Fibroblast of skin of abdomen (primary cell): ENCODE measurements at places on chromosomes 1 and 21.

- DNase-seq = no peak
Observed at GRCh38 chr1:117171900-117172511, 38.7 kb downstream of the VTCN1 start.

DNA sequence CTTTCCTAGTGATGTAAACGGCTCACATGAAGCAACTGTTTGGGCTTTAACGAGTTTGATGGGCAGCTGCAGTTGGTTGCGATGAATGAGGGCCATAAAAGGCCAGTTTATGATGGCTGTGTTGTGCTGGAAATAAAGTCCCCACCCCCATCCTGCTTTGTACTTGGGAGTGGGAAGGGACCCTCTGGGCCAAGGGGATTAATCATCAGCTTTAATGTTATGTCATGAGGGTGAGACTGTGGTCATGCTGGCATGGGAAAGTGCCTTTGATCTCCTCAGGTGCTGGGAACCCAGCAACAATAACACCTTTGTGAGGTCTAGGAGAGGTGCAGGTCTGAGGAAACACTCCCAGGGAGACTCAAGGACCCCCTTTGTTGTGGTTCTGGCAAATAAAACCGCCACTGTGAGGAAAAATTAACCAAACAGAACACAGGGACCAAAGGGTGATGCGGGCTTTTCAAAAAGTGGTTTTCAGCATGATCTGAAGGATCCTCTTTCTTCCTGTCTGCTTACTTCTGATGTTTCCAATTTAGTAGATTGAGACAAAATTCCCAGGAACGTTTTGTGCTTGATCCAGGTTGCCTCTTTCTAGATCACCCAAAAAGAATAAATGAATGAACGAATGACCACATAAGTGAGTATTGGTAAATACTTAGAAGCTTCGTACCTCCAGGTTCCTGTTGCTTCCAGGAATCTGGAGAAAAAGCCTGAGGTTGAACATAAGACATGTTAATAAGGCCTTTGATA is 257.8 kb upstream of the HOOK1 start:
- no peak for DNase-seq

DNA sequence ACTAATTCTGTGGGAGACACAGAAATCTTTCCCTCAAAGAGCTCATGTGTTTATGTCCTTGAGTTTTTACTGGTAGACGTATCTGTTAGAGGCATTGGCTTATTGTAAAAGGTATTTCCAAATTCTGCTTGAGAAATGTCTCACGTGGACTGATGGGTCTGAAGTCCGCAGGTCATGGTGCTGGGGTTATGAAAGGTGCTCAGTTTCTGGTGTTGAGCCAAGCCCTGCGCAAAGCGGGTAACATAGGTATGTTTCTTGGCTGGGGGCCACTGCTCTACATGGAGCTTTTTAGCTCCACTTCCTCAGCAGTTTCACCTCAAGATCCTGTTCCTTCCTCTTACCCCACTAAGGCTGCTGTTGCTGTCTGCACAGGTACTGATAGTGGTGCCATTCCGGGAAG is 10.8 kb downstream of the UTP25 start:
- no peak for DNase-seq

GRCh38 chr1:198624648-198624980 is 14.2 kb upstream of the PTPRC start:
- no peak for DNase-seq

- DNase-seq = peak; percentile 49
Observed at GRCh38 chr1:71521655-71522264, 440.9 kb upstream of the ZRANB2 start.

GRCh38 chr1:179870870-179871269 is 6.7 kb downstream of the TOR1AIP2 start:
- no peak for DNase-seq

GRCh38 chr1:233432916-233433315 is 105.4 kb downstream of the MAP3K21 start:
- peak; percentile 36 for DNase-seq
